CD4-positive, alpha-beta T cell treated with Interferon alpha-2 for 1 hour (primary cell): ENCODE measurements at places on chromosomes 13 and 19.
A peak's percentile ranks its signal among the peaks of the same experiment; 100 is the strongest.

DNA sequence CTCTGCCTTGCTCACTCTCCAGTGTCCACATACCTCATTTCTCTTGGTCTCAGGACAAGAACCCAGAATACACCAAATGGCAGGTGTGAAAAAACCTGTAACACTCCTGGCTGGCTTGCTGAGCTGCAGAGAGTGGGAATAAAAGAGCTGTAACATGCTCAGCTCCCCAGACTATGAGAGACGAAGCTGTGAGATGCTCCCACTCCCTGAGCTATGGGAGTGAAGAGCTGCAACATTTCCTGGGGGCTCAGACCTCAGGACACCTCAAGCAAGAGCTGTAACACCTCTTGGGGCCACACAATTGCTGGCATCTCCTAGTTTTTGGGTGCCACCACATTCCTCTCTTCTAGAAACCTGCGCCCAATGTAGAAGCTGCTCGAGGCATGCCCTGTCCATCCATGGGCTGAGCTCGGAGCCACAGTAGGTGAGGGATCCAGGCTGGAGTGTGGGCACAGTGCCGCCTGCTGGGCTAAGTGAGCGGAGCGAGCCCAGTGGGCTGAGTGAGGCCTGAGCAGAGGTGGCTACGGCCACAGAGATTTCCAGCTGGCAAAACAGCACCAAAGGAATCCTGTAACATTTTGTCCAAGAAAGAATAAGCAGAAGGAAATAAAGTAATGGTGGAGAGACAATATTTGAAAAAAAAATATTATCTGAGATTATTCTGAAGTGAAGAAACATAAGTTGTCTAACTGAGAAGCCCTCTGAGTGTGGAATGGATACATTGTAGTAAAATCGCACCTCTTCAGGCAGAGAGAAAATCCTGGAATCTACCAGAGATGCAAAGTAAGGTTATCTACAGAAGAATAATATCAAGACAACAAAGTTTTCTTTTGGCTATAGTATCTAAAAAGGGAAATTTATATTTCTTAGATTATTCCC, 186.2 kb upstream of the PCDH9 start:
- no peak for DNase-seq

GRCh38 chr13:32159137-32159869, 127.7 kb downstream of the FRY start:
- DNase-seq: no peak

GRCh38 chr19:6063576-6064335, 46.5 kb downstream of the RFX2 start:
- no peak for DNase-seq

GRCh38 chr19:58038688-58039204, 4.9 kb downstream of the ZSCAN1 start:
- DNase-seq: no peak

DNA sequence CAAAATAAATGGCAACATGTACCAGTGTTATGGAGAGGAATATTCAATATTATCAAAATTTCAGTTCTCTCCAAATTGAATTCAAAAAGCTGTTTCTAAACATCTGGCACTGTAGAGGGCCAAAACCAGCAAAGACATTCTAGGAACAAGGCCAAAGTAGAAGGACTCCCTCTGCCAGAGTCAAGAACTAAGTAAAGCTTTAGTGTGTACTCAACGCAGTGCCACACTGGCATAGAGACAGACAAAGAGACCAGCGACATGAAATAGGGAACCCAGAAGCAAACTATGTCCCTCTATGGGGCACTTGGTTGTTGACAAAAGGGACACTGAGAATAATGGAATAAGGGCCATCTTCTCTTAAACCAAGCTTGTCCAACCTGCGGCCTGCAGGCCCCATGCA, 15.6 kb downstream of the SCGB2B2 start:
- no peak for DNase-seq

DNA sequence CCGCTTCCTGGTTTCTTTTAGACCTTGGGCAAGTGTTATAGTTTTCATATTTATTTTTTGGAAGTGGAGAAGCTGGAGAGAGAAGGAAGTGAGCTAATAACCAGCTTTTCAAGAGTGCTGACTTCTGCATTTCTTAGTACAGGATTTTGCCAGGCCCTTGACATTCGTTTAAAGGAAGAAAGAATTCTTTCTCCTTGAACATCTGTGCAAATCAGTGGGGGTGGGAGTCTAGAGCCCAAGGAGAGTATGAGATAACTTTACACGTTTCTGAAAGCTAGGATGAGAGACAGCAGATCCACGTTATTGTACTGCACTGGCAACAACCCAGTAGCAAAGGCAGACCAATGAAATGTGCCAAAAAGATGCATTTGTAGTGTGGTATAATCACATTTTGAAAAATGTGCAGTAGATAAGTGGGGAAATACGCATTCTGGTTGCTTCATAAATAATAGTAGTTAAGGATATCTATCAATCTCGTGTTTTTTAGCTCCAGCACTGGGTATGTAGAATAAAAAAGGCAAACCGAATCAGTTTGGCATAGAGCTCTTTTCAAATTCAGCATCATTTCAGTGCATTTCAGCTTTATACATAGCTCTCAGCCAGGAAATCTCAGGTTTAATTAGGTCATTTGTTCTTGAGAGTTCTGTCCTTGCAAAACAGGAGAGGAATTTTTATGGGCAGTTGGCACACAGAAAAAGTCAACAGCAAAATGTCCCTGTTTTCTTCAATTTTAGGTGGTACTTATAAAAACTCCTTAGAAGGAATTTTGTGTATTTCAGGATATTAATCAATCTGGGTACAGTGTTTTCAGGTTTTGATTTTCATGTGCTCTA, 4.3 kb downstream of the RNF113B start:
- DNase-seq: no peak

DNA sequence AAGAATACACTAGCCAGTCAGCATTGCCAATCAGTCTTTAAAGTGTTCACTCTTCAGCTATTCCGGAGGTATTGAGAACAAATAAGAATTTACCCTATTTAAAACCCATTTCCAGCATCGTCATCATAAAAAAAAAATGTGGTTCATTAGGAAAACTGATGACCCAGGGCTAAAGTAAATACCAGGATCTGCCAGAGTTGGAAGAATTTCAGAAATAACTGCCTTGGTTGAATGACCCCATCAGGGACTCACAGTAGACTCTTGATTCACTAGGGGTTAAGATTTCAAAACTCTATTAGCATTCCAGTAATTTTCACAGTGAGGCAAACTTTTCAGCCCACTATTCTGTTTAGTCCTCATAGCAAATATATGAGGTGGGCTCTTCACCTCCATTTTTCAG, 377.0 kb downstream of the ITGBL1 start:
- DNase-seq: no peak

GRCh38 chr13:30779016-30779415, 43.7 kb downstream of the ALOX5AP start:
- DNase-seq: no peak

DNA sequence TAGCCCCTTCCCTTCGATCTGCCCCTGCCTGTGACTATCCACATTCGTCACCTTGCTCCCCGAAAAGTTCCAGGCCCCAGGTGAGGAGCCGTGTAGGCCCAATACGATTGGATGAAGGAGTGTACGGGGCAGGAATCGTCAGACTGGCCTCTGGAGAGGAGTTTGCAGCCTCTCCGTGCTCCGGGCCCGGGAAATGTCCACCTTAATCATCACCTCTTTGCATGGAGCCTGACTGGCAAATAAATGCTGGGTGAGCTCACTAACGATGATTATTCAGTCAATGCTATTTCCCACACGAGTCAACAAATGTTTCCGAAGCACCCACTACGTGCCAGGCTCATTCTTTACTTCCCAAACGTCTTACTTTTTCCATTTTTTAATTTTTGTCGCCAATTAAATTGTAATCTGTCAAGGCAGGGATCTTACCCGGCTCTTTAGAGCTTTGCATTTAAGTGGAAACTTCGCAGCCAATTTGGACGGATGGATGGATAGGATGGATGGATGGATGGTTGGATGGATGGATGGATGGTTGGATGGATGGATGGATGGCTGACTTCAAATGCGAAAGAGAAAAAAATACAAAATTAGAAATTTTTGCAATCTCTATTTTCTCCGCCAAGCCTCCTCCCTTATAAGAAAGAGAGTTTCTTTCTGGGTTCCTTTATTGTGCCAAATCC, 45.8 kb downstream of the TGDS start:
- DNase-seq: no peak

GRCh38 chr19:14114854-14115253, 2.7 kb downstream of the PRKACA start:
- peak; percentile 61 for DNase-seq

DNA sequence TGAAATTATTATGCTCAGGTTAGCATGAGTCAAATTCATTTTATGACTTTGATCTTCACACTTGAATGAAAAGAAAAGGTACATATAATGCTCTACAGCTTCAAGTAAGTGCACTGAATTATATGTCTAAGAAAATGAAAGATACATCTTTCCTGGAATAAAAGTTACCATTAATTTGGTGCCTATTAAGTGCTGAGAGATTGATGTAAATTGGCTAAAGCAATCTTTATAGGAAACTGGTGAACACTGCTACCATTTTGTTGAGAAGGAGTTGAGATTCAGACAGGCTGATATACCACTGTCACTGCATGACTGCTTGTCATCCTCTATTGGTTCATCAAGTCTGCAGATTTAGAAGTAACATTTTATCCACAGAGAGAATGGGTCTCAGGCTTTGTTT, 416.8 kb upstream of the SPRY2 start:
- no peak for DNase-seq

GRCh38 chr19:14096272-14096992, 5.9 kb upstream of the SAMD1 start:
- no peak for DNase-seq

- peak; percentile 22 for DNase-seq
Measured at GRCh38 chr13:91375116-91375729, 23.2 kb upstream of the GPC5 start.

GRCh38 chr13:109146912-109147647, 517.7 kb downstream of the MYO16 start:
- DNase-seq: no peak

- DNase-seq: peak; percentile 56
Measured at GRCh38 chr19:55418185-55418584, 10.6 kb upstream of the UBE2S start.

DNA sequence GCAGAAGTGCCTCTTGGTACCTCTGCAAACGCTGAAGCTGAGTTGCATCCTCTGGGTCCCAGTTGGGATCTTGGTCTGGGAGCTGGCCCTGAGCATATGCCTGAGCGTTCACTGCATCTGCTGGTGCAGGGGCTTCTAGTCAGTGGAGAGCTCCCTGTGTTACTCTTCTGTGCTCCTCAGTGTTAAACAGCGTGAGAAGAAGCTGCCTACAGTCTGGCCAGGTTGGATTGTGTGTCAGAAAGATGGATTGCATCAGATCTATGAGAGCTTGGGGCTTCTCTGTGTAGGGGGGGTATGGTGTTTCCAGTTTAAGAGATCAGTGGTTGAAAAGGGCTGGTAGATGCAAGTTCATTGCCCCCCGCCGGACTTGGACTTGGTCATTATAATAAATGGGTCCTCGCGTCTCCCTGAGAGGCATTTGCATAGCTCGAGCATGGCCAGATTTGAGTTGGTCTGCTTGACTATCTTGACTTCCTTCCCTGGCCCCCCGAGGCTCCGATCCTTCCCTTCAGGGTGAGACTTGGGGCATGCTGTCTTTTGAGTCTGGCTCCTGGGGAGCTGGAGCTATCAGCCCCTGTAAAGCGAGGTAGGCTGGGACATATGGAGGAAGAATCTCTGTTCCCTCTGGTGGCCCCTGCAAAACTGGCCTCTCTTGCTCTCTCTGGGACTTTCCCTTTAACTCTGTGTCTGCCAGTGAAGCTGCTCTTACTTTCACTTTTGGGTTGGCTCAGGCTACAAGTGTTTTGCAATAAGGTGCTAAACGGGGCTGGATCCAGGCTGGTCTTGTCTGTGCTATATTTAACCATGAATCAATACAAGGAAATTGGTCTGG, 52.9 kb downstream of the OR10H4 start:
- peak; percentile 62 for DNase-seq

GRCh38 chr13:102654756-102655155, 40.1 kb downstream of the METTL21C start:
- DNase-seq: no peak

- no peak for DNase-seq
Measured at GRCh38 chr13:60494296-60494695, 97.3 kb downstream of the TDRD3 start.

DNA sequence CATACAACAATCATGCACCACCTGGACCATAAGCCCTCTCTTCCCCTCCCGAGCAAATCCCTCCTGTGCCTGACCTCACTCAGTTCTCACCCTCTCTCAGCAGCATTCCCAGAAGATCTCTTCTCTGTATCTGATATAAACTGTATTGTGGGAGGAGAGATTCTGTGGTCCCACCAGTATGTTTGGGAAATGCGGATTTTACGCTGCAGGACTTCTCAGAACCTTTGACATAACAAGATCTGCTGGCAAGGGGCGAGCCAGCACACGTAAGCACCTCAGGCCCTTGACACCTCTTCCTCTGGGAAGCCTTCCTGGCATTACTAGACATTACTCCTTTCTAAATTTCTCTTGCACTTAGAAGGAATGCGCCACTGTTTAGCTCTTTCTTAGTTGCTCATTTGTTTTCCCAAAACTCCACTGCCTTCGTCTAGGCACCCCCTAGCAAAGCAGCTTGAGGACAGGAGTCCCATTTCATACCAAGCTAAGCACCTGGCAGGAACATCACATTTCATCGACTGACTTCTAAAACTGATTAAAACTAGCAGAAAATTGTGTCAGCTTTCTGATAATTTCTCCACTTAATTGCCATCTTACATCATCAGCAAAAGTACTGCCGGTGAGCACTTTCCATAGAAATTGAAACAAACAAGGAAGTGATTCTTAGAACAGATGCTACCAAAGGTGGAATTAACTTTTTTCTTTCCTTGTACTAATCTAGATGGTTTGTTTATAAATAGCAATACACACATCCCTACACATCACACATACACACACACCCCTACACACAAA, 63.2 kb downstream of the CCDC70 start:
- DNase-seq: no peak

- no peak for DNase-seq
Measured at GRCh38 chr13:30831515-30831914, 74.6 kb upstream of the MEDAG start.
